HFFc6 (cell line): ENCODE measurements at places on chromosomes 4 and X. TPM values are rescaled to one million over a fixed set of nuclear protein-coding genes. Genes with fewer than 3 reads are reported as not detected.
A peak's percentile ranks its signal among the peaks of the same experiment; 100 is the strongest.

The UXT gene
- 79.8 to 104 TPM (median 95.2 TPM) in 3 replicates for total RNA-seq

The RHOH gene
- total RNA-seq: not detected in 3 replicates

The FOXR2 gene
- total RNA-seq: not detected in 3 replicates

The SYTL5 gene
- 0.14 to 0.21 TPM (median 0.18 TPM) in 3 replicates for total RNA-seq

The DOCK11 gene
- total RNA-seq: 15.5 to 18.8 TPM (median 17.8 TPM) in 3 replicates

The OCIAD1 gene
- 125 and 138 TPM in 2 replicates for total RNA-seq

The CYTL1 gene
- not detected in 3 replicates for total RNA-seq

The MAOA gene
- not detected in 2 replicates for total RNA-seq

The CDKL2 gene
- 0.13 to 0.39 TPM (median 0.31 TPM) in 3 replicates for total RNA-seq

The DMP1 gene
- not detected in 3 replicates for total RNA-seq

The NLRP2B gene
- total RNA-seq: not detected in 3 replicates

The ABCE1 gene
- total RNA-seq: 80.9 to 101 TPM (median 85.6 TPM) in 3 replicates

DNA sequence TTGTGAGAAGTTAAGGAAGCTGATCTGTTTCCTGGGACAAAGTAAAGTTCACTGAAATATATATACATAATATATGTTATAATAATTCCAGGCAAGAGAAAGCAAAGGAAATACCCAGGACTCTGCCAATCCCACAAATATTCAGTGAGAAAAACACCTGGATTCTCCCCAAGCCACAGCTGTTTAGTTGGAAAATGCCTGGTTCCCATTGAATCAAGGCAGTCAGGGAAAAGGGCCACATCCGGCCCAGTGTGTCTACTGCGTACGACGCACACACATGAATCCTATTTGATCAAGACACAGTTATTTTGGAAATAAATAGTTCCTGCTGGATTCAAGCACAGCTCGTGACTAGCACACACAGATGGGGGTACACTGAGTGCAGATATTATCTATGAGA, 6.3 kb upstream of the DCHS2 start:
- H3K4me1 ChIP-seq: no peaks in the 10 kb centered on the region
- H3K36me3 ChIP-seq: no peaks in the 10 kb centered on the region
- no peak overlapping the region for H3K27ac ChIP-seq

- DNase-seq: no peak
- no peak overlapping the region for H3K4me3 ChIP-seq
- H3K4me1 ChIP-seq: peaks cover 70% of the 10 kb centered on the region
- peaks cover 9% of the 10 kb centered on the region for H3K36me3 ChIP-seq
These were observed 129.5 kb downstream of the TSPAN5 start for GRCh38 chr4:98528882-98529281.

GRCh38 chr4:128660361-128661215, 148.9 kb upstream of the JADE1 start:
- no peaks in the 10 kb centered on the region for H3K36me3 ChIP-seq
- no peak overlapping the region; the same call in 1 of the 2 replicates for H3K27ac ChIP-seq
- H3K4me3 ChIP-seq: no peak overlapping the region
- peaks cover 7% of the 10 kb centered on the region; the same call in 1 of the 2 replicates for H3K4me1 ChIP-seq

- no peaks in the 10 kb centered on the region for H3K27me3 ChIP-seq
- no peaks in the 10 kb centered on the region for H3K36me3 ChIP-seq
- DNase-seq: no peak
- no peak overlapping the region for H3K27ac ChIP-seq
- no peak overlapping the region for H3K4me3 ChIP-seq
- H3K4me1 ChIP-seq: no peaks in the 10 kb centered on the region
These were observed 33.5 kb upstream of the AMOT start for GRCh38 chrX:112874175-112874574.

GRCh38 chrX:64093761-64094160, 111.7 kb downstream of the AMER1 start:
- H3K4me3 ChIP-seq: no peak overlapping the region
- no peaks in the 10 kb centered on the region; the same call in 1 of the 2 replicates for H3K27me3 ChIP-seq
- no peaks in the 10 kb centered on the region for H3K36me3 ChIP-seq
- H3K27ac ChIP-seq: no peak overlapping the region
- no peaks in the 10 kb centered on the region for H3K4me1 ChIP-seq

DNA sequence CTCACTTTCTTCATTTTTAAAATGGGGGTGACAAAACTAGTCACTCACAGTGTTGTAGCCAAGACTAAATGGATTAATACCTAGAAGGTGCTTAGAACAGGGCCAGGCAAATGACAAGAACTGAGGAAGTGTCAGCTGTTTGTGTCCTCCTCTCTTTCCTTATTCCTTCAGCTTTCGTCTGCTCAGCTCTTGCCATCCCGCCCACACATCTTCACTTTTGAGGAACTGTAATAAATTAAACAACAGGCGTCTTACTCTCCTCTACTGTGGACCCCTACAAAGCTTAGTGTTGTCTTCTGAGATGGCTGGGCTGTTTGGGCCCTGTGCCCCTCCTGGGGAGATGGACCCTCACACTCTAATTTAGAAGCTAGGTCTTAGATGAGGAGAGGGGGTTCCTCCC, 2.7 kb downstream of the HPSE start:
- no peaks in the 10 kb centered on the region for H3K36me3 ChIP-seq
- peaks cover 14% of the 10 kb centered on the region; the same call in 1 of the 2 replicates for H3K27me3 ChIP-seq
- H3K4me1 ChIP-seq: peaks cover 20% of the 10 kb centered on the region

DNA sequence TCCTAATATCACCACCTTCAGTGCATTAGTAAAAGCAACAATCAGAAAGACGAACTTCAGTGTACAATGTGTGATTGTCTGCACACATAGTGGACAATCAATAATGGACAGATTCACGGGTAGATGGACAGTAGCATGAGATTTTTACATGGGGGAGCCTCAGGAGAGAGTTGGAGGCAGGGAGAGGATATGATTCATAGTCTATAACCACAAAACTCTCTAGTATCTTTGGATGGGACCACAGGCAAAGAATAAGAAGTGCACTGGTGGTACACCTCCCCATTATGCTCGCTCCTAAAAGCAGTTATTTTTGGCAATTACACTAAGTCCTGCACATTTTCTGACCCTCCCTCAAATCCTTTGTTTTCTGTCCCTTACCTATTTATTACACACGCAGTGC, 624.4 kb upstream of the ACTRT1 start:
- no peaks in the 10 kb centered on the region for H3K27me3 ChIP-seq
- DNase-seq: no peak
- H3K36me3 ChIP-seq: no peaks in the 10 kb centered on the region
- no peaks in the 10 kb centered on the region for H3K4me1 ChIP-seq

- H3K4me1 ChIP-seq: peaks cover 19% of the 10 kb centered on the region
- H3K36me3 ChIP-seq: no peaks in the 10 kb centered on the region
- no peak for DNase-seq
- no peak overlapping the region for H3K4me3 ChIP-seq
These were observed 182.7 kb upstream of the FAT4 start for GRCh38 chr4:125131891-125132680.

GRCh38 chr4:147969573-147970385, 237.9 kb downstream of the ARHGAP10 start:
- peaks cover 1% of the 10 kb centered on the region for H3K27me3 ChIP-seq
- H3K4me1 ChIP-seq: peaks cover 28% of the 10 kb centered on the region
- H3K36me3 ChIP-seq: peaks cover 38% of the 10 kb centered on the region
- H3K4me3 ChIP-seq: no peak overlapping the region
- no peak for DNase-seq
- peak overlapping the region; percentile 47; the same call in 1 of the 2 replicates for H3K27ac ChIP-seq

DNA sequence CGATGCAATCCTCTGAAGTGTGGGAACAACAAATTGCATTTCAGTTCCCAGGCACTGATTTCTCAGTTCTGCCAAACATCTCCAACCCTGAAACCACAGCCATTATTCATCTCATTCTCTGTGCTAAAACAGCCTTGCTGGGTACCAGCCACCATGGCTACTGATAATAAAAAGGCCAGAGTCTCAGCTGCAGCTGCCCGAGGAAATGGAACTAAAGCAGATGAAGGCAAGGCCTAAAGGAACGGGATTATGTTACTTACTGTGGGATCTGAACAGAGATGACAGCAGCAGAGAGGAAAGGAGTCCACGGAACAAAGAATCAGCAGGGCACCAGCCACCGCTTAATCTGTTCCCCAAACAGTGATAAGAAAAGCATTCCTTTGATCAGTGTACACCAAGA, 155.7 kb downstream of the PAPSS1 start:
- no peaks in the 10 kb centered on the region; the same call in 1 of the 2 replicates for H3K27me3 ChIP-seq
- H3K4me1 ChIP-seq: no peaks in the 10 kb centered on the region
- H3K36me3 ChIP-seq: no peaks in the 10 kb centered on the region

DNA sequence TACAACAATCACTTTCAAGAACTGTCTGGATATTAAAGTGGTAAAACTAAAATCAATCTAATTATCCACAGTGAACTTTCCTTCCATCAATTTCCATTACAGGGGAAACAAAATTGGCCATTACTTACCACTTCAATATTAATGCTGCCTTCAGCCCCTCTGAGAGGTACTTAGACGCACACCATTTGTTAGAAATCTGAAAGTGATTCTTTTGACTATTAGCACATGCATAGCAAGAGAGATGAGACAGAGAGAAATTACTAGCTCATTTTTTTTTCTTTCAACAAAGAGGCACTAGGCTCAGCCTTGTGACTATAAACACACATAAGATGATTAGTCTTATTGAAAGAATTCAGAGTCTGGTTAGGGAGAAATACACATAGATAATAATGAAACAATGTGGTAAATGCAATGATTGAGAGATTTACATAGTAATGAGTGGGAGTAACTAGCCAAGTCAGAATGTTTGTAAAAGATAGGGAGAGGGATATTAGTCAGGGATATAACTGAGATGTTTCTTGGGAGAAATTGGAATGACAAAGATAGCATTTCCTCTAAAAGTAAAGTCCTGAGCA, 93.3 kb downstream of the YIPF7 start:
- no peaks in the 10 kb centered on the region for H3K4me1 ChIP-seq
- H3K27ac ChIP-seq: no peak overlapping the region
- no peak for DNase-seq
- H3K4me3 ChIP-seq: no peak overlapping the region

- H3K4me1 ChIP-seq: no peaks in the 10 kb centered on the region
- H3K4me3 ChIP-seq: no peak overlapping the region
- no peaks in the 10 kb centered on the region for H3K27me3 ChIP-seq
- no peaks in the 10 kb centered on the region for H3K36me3 ChIP-seq
- no peak for DNase-seq
These were observed 183.8 kb downstream of the FBXO8 start for GRCh38 chr4:174099712-174100111.

DNA sequence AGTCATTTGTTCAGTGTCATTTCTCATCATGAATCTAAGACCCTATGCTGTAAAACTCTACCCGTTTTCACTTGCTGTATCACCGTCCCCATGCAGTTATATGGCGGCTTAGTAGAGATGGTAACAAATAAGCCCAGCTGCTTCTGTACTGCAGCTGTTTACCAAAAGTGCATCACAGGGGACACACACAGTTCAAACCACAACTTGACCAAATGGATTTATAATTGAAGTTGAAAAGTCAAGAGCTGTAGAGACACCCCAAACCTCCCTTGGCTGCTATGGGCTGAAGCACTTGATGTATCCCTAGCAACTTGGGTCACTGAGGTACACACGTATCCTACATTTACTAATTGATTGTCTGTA, 219.0 kb upstream of the FGF13 start:
- no peaks in the 10 kb centered on the region for H3K36me3 ChIP-seq
- no peak overlapping the region for H3K27ac ChIP-seq
- H3K27me3 ChIP-seq: no peaks in the 10 kb centered on the region
- no peak for DNase-seq

- no peaks in the 10 kb centered on the region for H3K36me3 ChIP-seq
- H3K4me1 ChIP-seq: no peaks in the 10 kb centered on the region
- no peaks in the 10 kb centered on the region; the same call in 1 of the 2 replicates for H3K27me3 ChIP-seq
- H3K27ac ChIP-seq: no peak overlapping the region
- no peak for DNase-seq
These were observed 1960.8 kb downstream of the PCDH7 start for GRCh38 chr4:32680946-32681345.

DNA sequence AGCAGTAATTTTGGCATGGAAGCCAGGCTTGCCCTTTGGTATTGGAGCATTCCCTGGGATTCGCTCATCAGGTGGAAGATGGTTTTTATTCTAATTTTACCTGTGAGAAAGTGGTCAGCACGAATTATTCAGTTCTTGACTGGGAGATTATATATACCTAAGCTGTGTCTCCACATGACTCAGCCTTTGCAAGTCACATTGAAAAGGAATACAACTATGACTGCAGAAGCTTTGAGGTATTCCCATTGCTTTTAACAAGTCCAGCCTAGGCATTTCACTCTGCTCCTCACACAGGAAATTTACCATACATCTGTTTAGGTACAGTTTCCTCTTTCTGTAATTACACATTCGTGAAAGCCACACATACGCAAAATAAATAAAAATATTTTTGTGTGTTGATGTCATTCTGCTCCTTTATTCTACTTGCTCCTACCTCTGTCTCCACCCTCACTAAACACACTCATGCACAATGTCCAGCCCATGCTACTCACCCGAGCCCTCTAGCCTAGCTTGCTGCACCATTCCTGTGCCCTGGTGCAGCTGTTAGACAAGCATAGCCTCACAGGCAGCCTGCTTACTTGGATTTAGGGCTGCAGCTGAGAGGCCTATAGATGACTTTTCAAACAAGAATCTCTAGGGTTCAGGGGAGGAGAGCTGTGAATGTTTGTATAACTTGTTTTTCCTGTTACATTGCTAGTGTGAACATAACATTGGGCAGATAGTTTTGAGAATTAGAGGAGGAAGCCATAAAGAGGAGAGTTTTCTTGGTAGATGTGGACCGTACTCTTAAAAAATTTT, 504.4 kb upstream of the FAT1 start:
- DNase-seq: no peak
- H3K36me3 ChIP-seq: no peaks in the 10 kb centered on the region
- no peaks in the 10 kb centered on the region; the same call in 1 of the 2 replicates for H3K27me3 ChIP-seq
- no peak overlapping the region for H3K4me3 ChIP-seq

DNA sequence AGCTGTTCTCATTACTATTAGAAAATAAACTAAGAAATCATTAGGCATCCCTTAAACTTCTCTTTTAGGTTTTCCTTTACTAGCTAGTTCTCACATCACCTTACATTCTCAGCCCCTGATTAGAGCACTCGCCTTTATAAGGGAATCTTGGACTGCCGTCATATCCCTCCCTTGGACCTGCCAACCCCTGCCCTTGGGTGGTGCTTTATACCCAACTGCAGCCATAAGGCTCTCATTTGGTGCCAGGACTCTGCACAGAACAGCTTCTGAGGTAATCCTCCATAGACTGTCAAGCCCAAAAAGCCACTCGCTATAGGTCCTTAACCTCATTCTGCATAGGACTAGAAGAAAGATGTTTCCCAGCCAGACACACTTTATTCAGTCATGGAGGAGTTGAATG, 67.5 kb downstream of the NHSL2 start:
- peaks cover 16% of the 10 kb centered on the region for H3K27me3 ChIP-seq
- no peak overlapping the region for H3K27ac ChIP-seq
- H3K4me3 ChIP-seq: no peak overlapping the region
- no peaks in the 10 kb centered on the region for H3K4me1 ChIP-seq
- H3K36me3 ChIP-seq: no peaks in the 10 kb centered on the region

DNA sequence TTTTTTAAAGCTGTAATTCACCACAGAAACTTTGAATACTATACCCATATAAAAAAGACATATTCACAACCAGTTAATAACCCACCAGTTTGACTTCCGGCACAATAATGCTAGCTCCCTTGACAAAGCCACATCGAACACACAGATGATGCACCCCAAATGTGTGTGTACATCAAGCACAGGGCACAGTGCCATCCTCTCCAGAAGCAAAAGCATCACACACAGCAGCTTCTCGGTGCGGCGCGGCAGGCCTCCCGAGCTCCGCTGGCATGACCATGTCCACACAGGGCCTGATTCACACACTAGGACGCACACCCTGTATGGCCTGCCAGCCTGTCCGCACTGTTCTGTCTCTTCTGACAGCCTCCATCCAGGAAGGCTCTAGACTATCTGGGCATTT, 88.0 kb downstream of the LEF1 start:
- no peak overlapping the region for H3K4me3 ChIP-seq
- H3K4me1 ChIP-seq: no peaks in the 10 kb centered on the region
- H3K27ac ChIP-seq: no peak overlapping the region
- DNase-seq: no peak
